ENCODE measurements at places on chromosomes 12 and 14. TPM values are rescaled to one million over a fixed set of nuclear protein-coding genes. Genes with fewer than 3 reads are reported as not detected.
A peak's percentile ranks its signal among the peaks of the same experiment; 100 is the strongest.

GRCh38 chr12:109567296-109567695 is 6.0 kb downstream of the MMAB start:
- DNase-seq = no peak

DNA sequence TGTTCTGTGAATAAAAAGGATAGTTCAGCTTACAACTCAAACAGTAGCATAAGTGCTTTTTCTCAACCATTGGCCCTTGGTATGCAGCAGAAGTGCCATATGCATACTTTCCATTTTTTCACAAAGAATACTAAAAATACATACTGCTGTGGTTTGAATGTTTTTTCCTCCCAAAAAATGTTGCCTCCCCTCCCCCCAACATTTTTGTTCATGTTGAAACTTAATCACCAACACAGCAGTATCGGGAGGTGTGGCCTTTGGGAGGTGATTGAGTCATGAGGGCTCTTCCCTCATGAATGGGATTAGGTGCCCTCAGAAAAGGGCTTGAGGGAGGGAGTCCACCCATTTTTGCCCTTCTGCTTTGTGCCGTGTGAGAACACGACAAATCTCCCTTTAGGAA is 198.6 kb downstream of the ESR2 start:
- no peak for DNase-seq

DNA sequence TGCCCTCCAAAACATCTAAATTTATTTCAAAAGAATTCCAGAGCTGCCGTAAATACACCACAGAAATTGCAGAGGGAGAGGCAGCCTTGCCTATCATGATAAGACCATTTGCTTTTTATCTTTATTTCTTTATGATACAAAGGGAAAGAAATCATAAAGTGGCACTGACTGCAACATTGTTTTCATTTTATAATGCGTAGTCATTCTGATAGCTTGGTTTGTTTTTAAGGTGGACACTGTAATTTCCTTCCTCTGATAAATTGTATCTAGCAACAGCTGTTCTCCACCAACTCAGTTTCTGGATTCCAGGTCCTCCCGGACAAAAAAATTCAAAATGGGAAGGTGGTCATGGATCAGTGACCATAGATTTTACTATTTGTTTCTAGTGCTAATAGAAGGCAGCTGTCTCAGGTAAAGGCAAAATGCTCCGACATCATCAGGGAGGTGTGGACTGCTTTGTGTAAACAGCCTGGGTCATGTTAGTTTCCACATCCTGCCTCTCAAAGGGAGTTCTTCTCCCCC is 623 bp upstream of the TSPAN8 start:
- DNase-seq = no peak

GRCh38 chr14:65954942-65955341 is 531.2 kb upstream of the CCDC196 start:
- no peak for DNase-seq

- DNase-seq = no peak
These were observed 13.1 kb downstream of the DACT1 start for GRCh38 chr14:58650857-58651256.

DNA sequence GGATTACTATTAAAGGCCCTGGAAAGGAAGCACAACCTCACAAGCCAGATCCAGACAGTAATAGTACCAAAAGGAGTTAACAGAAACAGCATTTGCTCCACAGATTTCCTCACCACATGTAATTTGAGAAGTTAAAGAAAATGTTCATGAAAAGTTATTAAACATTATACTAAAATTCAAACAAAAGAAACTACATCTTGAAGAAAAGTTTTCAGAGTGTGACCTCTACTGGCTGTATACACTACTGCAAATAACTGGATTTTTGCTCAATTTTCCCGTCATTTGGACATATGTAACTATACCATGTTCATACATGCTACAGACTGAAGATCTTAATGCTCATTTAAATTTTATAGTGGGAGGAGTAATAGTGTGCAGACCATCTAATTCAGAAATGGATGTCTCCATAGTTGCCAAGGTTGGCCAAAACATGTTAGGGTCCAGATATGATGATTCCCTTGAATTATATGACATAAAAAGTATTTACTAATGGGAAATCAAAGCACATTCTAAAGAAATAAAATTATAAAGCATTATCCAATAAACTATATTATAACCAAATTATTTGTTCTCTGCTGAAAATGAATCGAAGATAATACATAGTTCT is 5.6 kb downstream of the KRR1 start:
- peak; percentile 42 for DNase-seq

DNA sequence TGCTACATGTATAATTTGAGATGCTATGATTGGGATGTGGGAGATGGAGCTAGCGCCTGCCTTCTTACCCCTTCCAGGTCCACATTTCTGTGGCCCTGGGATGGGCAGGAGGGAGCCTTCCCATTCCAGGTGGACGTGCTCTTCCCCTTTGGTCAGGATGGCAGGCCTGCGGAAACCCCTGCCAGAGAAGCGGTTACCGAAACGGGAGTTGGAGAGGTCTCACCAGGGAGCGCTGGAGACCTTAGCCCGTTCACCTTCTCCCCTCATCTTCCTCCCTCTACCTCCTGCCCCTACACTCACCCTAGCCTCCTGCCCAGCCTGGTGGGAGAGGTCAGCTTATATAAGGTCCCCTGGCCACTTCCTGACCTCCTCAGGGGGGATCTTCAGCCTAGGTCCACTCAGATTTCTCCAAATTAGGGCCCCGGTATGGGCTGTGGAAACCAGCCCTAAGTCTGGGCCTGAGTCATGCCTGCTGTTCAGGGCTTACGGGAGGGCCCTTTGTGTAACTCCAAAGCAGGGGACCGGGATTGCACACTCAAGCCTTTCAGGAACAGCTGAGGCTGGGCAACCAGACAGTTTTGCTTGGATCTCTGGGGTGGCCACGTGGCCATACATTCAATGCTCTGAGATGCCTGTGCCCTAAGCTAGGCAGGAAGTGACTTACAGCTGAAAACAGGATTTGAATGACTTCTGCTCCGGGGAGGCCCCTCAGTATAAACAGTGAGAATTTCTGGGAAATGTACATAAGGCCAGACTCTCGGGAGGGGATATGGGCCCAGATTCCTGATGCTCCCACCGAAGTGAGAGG is 10.2 kb upstream of the MEG3 start:
- DNase-seq = peak; percentile 63

GRCh38 chr12:82877963-82878362 is 191.3 kb downstream of the TMTC2 start:
- no peak for DNase-seq

Gene VRTN
- 0.35 TPM for polyA plus RNA-seq

DNA sequence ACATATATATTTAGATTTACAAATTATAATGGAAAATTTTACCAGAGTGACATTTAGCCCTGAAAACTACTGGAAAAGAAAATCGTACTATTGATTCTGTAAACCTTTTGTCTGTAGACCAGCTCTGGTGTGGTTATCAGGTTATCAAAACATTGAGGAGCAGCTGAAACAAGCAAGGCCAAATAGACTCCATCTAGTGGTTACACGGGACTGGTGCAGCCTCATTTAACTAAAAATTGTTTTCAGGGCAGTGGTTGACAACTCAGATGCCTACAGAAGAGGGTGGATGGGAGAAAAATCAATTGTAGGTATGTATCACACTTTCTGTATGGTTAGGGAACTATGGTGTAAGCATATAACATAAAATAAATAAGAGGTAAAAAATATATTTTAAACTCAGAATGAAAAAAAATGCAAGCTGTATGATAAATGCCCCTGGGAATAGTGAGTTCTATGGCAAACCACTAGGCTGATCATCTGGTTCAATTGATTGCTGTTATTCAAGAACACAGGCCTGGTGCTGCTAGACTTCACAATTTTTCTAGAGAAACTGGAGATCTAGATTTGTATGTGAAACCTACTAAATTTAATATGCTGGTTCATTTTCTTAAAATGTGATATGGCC is 51.2 kb downstream of the ACSS3 start:
- DNase-seq = peak; percentile 66

Gene ADCY4
- polyA plus RNA-seq = 4.1 TPM

DNA sequence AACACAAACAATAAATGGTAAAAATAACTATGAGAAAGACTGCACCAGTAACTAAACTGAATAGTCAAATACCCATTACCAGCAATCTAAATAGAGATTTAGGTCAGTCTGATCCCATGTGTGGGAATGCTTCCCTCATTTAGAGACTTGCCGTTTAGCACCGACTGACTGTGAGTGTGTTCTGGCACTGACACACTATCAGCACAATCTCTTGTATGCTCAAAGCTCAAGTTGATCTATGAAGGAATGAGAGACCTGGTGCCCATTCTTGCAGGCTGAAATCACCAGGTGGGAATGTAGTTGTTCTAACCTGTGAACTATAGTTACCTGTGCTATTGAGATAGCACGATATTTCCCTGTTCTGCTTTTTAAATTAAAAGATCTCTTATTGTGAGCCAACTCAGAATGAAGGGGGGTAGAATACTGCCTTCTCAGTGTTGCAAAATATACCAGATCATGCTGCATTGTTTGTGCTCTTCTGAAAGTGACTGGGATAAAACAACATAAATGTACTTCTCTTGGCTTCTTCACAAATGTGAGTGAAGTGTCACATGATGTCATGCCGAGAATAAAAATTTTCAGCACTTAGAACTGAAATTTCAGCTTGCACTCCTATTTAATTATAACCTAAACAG is 99.6 kb downstream of the LIN7A start:
- peak; percentile 47 for DNase-seq

DNA sequence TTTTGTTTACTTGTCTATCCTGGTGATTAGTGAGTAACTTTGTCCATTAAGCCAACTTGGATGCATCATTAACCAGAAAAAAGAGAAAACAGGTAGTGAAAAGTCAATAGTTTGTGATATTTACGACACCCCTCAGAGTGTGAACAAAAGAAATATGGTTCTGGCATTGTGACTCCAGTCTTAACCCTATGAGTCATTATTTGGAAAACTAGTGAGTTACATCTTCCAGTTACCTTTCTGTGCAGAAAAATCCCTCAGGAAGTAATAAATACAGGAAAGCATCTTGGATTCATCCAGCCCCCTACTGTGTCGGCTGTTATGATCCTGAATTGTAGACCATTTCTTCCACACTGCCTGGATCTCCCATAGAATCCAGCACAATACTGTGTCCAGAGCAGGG is 379.1 kb downstream of the GALC start:
- no peak for DNase-seq

- DNase-seq = no peak
These were observed 39.7 kb upstream of the VRK1 start for GRCh38 chr14:96757456-96757855.

Gene SOS2
- 11.5 TPM for polyA plus RNA-seq

DNA sequence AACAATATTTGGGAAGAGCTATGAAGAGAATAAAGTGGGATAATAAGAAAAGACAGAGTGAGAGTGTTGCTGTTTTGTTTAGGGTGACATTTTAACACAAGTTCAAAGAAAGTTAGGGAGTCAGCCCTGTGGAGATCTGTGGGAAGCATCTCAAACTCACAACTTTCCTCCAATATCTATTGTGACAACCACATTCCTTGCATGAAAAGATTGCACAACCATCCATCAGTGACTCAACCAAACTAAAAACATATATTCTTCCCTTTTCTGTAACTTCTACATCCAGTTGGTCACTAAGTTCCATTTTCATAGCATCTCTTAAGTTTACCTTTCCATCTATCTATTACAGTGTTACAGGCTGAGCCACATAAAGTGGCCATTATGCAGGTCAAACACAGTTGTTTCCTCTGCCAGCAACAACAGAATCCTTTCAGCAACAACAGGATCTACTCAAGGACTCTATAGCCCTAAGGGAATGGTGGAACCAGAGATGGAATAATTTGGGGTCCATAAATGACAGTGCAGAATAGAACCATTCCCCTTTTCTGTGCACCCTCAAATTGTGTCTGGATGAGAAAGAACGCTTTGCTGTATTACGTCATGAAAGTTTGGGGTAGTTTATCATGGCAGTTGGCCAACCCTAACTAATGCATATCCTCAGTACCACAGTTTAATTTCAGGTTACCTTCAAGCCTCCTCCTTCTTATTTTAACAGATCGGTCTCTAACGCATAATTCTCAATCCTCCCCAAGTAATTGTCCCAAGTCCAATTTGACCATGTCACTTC is 118.8 kb downstream of the ST8SIA1 start:
- no peak for DNase-seq

Gene CCDC85C
- polyA plus RNA-seq = 47.2 TPM

- peak; percentile 47 for DNase-seq
These were observed 1.5 kb downstream of the PLEKHA5 start for GRCh38 chr12:19131025-19131444.
